Globus pallidus (tissue), 1 donor: ENCODE measurements at places on chromosomes 11 and 22.
A peak's percentile ranks its signal among the peaks of the same experiment; 100 is the strongest.

DNA sequence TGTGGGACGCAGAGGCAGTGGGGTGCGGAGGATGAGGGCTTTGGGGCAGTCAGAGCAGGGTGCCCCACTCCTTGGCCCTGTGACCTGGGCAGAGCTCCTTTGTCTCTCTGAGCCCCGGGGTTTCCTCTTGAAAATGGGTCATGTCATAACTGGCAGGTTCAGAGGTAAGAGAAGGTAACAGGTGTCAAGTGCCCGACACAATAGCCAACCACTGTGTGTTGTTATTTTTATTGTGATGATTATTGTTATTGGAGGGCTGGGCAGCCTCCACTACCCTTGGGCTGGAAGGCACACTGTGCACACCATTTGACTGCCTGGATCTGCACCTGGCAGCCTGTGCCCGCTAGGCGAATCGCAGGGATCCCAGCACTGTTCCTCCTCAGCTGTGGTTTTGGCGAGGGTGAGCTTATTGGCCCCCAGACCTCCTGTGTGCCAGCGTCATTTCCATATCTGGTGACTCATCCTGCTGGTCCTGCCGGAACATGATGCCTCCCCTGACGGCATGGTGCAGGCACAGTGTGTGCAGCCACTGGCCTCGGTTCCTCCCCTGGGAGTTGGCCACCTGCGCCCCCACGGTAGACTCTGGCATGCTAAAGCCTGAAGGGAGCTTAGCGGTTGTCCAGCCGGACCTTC, 15.4 kb upstream of the SOX10 start:
- no peak for DNase-seq

DNA sequence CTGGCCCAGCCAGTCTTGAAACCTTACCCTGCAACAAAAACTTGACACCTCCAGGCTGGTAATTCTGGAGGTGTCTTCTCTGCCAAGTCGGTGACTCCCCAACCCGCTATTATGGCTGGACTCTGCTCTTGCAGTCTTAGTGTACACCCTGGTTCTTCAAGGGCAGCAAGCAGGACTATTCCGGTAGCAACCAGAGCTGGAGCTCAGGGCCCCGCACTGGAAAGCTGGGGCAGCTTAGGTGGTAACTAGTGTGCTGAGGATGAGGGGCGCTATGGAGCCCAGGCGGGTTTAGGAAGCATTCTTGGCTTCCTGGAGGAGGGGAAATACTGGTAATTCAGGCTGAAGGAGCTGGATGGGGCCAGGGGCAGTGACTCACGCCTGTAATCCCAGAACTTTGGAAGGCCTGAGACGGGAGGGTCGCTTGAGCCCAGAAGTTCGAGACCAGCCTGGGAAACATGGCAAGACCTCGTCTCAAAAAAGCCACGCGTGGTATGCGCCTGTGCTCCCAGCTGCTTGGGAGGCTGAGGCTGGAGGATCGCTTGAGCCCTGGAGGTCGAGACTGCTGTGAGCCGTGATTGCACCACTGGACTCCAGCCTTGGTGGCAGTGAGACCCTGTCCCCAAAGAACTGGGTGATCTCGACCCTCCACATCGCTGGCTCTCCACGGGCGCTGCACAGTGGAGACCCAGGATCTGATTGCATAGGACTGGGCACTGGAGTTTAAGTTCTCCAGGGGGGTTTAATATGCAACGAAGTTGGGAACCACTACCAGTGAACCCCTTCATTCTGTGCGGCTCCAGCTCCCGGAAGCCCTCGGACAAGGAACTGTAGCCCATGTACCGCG, 10.6 kb upstream of the AIFM3 start:
- no peak for DNase-seq

GRCh38 chr11:2996976-2997375, 4.8 kb upstream of the NAP1L4 start:
- DNase-seq = no peak

DNA sequence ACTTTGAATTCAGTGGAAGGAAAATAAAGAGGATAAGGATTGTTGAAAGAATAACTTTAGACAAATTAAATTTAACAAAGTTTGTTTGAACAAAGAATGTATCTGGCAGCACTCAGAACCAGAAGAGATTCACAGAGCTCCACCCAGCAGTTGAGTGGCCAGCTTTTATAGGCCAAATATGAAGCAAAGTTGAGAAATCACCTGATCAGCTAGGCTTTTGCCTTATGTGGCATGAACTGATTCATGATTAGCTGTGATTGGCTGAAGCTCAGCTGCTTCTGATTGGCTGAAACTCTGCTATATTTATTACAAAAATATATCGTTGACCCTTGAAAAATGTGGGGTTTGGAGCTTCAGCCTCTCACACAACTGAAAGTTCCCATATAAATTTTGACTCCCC, 62.6 kb downstream of the PIWIL4 start:
- DNase-seq = no peak

GRCh38 chr22:37752189-37753087, 55.3 kb upstream of the GCAT start:
- DNase-seq = peak; percentile 26

- no peak for DNase-seq
Measured at GRCh38 chr11:110159476-110159875, 66.3 kb downstream of the ZC3H12C start.

DNA sequence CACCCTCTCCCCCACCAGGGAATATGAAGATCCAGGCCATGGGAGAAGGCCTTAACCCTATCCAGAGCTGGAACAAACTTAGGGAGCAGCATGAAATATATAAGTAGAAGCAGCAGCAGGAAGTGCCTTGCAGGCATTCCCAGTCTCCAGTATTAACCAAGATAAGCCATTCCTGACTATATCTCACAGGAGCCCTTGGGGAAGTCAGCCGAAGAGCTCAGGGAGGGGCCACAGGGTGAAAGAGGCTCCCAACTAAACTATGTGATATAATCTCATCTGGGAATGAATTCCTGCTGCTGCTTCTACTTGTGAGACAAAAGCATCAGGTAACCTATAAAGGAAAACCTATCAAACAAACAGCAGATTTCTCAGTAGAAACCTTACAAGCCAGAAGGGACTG, 36.1 kb upstream of the GUCY1A2 start:
- no peak for DNase-seq

DNA sequence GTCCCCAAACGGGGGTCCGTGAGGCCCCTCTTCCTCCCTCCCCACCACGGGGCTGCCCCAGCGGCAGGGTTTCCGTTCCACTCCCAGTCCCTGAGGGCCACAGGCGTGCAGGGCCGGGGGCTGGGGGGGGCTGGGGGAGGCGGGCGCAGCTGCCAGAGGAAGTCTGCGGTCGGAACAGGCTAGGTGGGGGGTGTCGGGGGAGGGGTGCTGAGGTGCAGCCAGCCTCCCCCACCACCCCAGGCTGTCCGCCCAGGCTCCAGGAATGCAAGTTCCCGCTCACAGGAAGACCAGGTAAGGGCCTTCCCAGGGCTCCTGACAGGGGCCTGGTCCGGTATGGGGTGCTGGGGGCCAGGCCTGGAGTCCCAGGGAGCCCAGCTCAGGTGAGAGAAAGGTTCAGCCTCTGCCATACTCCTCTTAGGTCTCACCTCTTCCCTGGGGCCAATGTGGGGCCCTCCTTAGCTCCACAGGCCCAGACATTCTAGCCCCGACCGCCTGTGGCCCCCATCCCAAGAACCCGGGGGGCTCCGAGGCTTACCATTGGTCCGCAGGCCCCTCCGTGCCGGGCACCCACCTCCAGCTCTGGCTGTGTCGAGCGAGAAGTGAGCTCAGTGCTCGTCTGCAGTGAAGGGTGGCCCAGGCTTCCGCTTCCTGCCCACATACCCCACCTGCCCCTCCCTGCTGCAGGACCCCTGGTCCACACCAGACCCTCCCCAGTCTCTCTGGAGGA, at the start of gene PTPRCAP:
PTPRCAP (minus strand) TSS at position 601 of the 727 bp plus-strand sequence; CDS start at position 538, 63 bp downstream.
- no peak for DNase-seq
